ENCODE measurements at places on chromosomes 3 and 15.

DNA sequence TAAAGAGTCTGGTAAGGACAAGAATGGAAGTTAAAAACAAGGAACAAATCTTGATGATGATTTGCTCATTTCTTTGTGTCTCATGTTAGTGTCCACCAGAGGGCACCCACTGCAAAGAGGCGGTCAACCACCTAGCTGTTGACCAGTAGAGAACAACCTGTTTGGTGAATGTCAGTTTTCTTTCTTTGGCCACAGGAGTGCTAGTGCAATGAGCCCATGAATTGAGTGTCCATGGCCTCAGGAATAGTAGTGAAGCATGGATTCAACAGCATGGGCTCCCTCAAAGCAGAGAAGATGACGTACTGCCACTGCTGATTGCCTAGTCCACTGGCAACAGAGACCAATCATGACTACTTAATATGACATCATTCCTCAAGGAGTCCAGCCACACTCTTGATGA is 10.7 kb upstream of the CNTN6 start:
- DNase-seq: no peak

GRCh38 chr3:186166491-186167288 is 57.8 kb upstream of the ETV5 start:
- DNase-seq: no peak

DNA sequence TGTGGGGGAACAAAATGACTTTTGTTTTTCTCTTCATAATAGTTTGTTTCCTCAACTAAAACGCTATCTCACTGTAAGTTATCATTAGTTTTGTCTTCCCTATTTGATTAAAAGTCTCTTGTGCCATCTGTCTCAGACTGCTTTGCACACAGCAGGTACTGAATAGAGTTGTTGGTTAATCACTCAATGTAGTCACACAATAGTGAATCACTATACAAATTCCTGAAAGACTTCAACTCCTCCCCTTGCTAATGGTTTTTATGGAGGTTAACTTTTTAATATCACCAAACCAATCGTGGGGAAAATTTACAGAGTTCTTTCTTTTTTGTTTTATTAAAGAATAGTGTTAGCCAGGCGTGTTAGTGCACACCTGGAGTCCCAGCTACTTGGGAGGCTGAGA is 2.6 kb upstream of the NGLY1 start:
- DNase-seq: no peak

GRCh38 chr3:119990888-119991287 is 103.4 kb downstream of the GSK3B start:
- DNase-seq: no peak

DNA sequence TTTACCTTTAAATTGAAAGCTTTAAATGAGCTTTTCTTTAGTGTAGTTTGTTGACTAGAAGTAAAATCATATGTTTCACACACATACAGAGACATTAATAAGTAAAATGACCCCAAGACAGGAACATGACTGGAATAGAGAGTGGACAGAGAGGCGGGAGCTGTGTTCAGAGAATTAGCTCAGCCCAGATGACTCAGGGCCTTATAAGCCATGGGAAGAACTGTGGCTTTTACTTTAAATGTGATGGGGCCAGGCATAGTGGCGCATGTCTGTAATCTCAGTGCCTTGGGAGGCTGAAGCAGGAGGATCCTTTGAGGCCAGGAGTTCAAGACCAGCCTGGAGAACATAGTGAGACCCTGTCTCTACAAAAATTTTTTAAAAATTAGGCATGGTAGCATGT is 26.7 kb downstream of the SACM1L start:
- DNase-seq: no peak

- no peak for DNase-seq
Observed at GRCh38 chr15:78320183-78320582, 20.0 kb upstream of the CRABP1 start.

GRCh38 chr3:50573566-50574443 is 4.5 kb downstream of the HEMK1 start:
- DNase-seq: no peak

DNA sequence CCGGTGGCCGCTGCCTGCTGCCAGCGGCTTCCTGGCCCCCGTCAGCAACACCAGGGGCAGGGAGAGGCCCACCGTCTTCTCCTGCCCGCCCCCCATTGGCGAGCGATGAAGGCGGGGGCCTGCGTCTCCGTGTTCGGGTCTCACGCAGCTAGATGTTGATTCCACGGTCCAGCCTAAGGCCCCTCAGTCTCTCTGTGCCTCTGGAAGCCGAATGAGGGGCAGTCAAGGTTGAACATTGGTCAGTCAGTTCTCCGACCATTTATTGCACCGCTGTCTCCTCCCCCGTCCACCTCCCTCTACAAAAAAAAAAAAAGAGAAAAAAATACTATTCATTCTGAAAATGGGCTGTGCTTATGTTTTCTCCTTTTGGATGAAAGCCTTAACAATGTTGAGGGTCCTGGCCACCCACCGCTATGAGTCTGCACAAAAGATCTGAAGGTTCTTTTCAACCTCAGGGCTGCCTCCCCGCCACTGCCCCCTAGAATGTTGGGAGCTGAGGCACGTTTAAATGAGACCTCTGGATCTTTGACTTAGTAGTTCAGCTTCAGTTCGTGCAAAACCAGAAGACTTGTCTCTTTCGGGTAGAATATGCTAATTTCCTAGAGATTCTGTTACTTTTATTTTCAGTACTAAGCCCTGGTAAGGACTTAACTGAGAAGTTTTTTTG is 736 bp downstream of the IREB2 start:
- no peak for DNase-seq

GRCh38 chr3:178086144-178086825 is 450.0 kb upstream of the KCNMB2 start:
- DNase-seq: no peak

DNA sequence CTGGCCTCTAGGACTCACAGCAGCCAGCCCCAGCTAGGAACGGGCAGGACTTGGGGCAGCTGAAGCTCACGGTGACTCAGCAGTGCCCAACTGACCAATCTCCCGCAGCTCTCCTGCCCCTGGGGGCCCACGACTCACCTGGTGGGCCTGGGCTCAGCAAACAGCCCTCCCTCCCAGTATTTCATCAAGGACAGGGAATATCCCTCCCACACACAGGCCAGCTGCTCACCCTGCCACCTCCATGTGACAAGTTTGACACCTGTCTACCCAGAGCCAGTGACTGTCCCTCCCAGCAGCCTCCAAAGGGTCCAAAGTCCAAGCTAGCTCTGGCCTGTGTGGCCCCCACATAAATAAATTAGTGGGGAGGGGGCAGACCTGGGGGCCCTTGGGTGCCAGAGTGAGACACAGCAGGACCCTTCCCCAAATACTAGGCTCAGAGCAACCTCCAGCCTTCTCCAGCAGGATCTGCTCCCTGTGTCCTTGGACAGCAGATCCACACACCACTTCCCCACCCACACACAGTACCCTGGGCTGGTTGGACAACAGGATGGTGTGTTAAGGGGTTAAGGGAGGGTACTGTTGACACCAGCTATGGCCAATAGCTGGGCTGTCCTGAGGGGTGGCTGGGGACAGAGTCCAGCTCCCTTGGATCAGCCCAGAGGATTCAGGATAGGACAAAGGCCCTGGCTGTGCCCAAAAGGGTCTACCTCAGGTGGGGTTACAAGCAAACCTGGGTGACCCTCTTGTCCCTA is 4.3 kb downstream of the GNAT1 start:
- DNase-seq: no peak

DNA sequence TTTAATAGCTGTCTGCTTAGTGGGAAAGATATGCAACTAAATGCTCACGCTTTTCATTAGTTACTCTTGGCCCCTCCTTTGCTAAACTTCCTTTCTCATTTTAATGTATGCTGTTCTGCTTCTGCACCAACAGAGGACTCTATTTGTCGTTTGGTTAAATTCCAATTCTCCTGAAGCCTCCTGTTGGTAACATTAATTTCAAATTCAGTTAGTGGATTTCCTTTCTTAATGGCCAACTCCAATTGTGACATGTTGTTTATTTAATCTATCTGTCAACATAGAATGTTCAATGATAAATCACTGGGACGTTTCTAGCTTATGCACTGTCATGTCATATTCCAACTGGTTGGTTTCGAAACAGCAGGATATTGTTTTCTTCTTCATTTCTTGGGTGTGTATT is 467.4 kb upstream of the BCHE start:
- no peak for DNase-seq

DNA sequence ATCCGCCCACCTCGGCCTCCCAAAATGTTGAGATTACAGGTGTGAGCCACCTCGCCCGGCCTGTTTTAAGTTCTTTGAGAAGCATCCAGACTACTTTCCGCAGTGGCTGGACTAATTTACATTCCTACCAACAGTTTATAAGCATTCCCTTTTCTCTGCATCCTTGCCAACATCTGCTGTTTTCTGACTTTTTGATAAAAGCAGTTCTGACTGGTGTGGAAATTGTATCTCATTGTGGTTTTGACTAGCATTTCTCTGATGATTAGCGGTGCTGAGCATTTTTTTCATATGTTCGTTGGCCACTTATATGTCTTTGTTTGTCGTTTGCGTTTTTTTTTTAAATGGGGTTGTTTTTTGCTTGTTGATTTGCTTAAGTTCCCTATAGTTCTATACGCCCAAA is 208.4 kb upstream of the DPPA4 start:
- DNase-seq: no peak

- no peak for DNase-seq
Observed at GRCh38 chr3:66706890-66707289, 206.1 kb upstream of the LRIG1 start.

- no peak for DNase-seq
Observed at GRCh38 chr3:30502051-30502741, 104.2 kb upstream of the TGFBR2 start.

GRCh38 chr3:40524222-40524567 is 565 bp upstream of the ZNF621 start:
- no peak for DNase-seq
